ENCODE measurements at places on chromosomes 6 and 20. TPM values are rescaled to one million over a fixed set of nuclear protein-coding genes. Genes with fewer than 3 reads are reported as not detected.

The HLA-G gene
- total RNA-seq: not detected

The CLPSL2 gene
- not detected for total RNA-seq

The NAPB gene
- 8.4 TPM for total RNA-seq

The EYA2 gene
- 32.8 TPM for total RNA-seq

The CST2 gene
- total RNA-seq: not detected

The EFCAB8 gene
- 0.39 TPM for total RNA-seq

The GNRH2 gene
- total RNA-seq: not detected

The ADGB gene
- total RNA-seq: not detected

The HSPA1L gene
- 0.84 TPM for total RNA-seq

The FAM217A gene
- not detected for total RNA-seq

The SLC44A4 gene
- 0.51 TPM for total RNA-seq

The C20orf141 gene
- 0.84 TPM for total RNA-seq

The TRIM15 gene
- total RNA-seq: not detected

The C6orf141 gene
- total RNA-seq: 3.9 TPM

The FGD2 gene
- total RNA-seq: 32.6 TPM

The SLC22A16 gene
- total RNA-seq: 1.4 TPM

Data from mesenteric fat pad (tissue), 1 donor.